ENCODE measurements at places on chromosomes 2 and 18. TPM values are rescaled to one million over a fixed set of nuclear protein-coding genes. Genes with fewer than 3 reads are reported as not detected.

DNA sequence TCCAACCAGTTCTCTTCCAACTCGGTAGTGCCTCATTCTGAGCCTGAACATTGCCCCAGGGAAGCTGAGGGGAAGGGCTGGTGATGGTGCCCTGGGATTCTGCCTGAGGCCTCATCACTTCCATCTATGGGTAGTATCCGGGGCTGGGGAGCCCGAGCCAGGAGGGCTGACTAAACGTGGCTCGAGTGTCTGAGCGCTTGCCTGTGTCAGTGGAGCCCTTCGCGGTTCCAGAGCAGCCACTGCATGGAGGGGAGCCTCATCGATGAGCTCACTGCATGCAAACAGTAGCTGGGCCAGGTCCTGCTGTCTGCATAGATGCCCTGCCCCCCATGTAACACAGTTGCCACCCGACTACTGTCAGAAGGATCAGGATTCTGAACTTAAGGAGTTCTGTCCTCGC lies 129.3 kb downstream of the GLI2 start:
- H3K27ac ChIP-seq = no peak overlapping the region
- no peak overlapping the region for H3K4me3 ChIP-seq
- DNase-seq = no peak
- no peaks in the 10 kb centered on the region for H3K4me1 ChIP-seq
- no peaks in the 10 kb centered on the region for H3K36me3 ChIP-seq
- H3K27me3 ChIP-seq = peaks cover 11% of the 10 kb centered on the region

AMER3 gene
- not detected for total RNA-seq

CRYGC gene
- total RNA-seq = not detected

GRCh38 chr2:62196278-62196901 lies 475 bp downstream of the B3GNT2 start:
- H3K4me1 ChIP-seq = peaks cover 76% of the 10 kb centered on the region
- no peaks in the 10 kb centered on the region for H3K36me3 ChIP-seq
- peak overlapping the region; percentile 96 for H3K4me3 ChIP-seq
- DNase-seq = peak; percentile 45
- H3K27ac ChIP-seq = peak overlapping the region; percentile 86

GRCh38 chr2:3243804-3244203 lies 133.8 kb downstream of the EIPR1 start:
- no peaks in the 10 kb centered on the region for H3K36me3 ChIP-seq
- H3K27ac ChIP-seq = no peak overlapping the region
- no peak overlapping the region for H3K4me3 ChIP-seq
- H3K27me3 ChIP-seq = no peaks in the 10 kb centered on the region
- no peak for DNase-seq

DNA sequence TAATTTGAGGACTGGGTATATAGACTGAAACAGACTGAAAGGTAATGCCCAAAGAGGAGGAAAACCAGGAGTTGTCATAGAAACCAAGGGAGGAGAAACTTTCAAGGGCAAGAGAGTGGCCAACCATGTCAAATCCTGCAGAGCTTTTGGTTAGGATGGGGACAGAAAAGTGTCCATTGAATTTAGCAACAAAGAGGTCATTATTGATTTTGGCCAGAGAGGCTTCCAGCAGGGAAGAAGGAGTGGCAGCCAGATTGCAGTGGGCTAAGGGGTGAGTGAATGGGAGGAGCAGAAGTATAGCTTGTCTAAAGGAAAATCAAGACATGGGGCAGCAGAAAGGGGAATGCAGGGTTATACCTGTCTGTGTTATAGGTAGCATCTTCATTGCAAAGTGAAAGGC lies 194.0 kb downstream of the CAMKMT start:
- H3K4me1 ChIP-seq = 0 out of 2 replicates have a peak, but pooled peaks cover 7% of the 10 kb centered on the region
- H3K36me3 ChIP-seq = no peaks in the 10 kb centered on the region
- DNase-seq = no peak
- H3K27ac ChIP-seq = no peak overlapping the region

MARCO gene
- total RNA-seq = not detected

SLC40A1 gene
- total RNA-seq = 19.2 TPM

DNA sequence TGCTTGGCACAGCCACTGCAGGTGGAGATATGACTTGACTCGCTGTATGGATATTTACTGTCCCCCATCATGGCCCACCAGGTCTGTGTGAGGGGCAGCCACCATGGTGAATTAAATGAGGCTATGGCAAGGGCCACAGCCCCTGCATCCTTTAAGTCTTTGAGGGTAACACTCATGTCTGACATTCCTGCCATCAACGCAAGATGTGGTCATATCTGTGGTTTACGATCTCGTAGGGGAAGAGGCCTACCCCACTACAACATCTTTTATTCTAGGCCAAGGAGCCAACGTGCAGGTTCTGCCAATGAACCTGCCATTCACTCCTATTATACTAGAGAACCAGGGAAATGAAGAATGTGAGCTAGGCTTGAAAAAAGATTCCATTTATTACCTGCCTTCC lies 381.6 kb upstream of the ID2 start:
- no peaks in the 10 kb centered on the region for H3K4me1 ChIP-seq
- H3K4me3 ChIP-seq = no peak overlapping the region
- H3K36me3 ChIP-seq = no peaks in the 10 kb centered on the region
- H3K27me3 ChIP-seq = peaks cover 7% of the 10 kb centered on the region

DNA sequence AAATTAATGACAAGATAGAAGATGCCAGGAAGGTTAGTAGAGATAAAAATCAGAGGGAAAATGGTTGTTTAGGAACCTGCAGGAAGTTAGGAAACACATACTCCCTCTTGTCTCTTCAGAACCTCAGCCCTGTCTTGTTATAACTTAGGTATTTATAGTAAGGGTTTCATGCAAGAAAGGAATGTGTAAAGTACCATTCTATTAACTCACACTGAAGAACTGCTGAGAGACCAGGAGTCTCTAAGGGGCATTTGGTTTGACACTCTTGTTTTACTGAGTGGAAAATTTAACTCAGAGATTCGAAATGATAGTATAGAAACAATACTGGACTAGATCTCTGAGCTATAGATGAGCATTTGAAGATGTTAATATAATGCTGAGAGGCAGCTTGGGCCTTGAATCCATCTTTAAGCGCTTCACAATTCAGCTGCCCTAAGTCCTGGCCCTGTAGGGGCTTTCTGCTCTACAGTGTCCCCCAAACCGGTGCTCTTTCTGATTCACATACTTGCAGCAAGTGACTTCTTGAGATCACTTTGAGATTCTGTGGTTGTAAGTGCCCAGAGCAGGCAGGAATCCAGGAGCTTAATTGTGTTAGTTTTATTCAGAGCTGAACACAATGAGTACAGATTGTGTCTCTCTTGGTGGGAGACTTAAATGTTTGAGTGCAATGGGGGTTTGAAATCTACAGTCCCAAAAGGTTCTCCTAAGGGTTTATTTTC lies 235.0 kb upstream of the RGPD4 start:
- H3K4me3 ChIP-seq = no peak overlapping the region
- DNase-seq = no peak
- no peak overlapping the region for H3K27ac ChIP-seq

FAM124B gene
- total RNA-seq = not detected

SLC5A7 gene
- not detected for total RNA-seq

KLHL41 gene
- total RNA-seq = 0.31 TPM

GRCh38 chr2:11889101-11889850 lies 142.8 kb downstream of the LPIN1 start:
- no peaks in the 10 kb centered on the region for H3K27me3 ChIP-seq
- no peak for DNase-seq
- no peaks in the 10 kb centered on the region for H3K36me3 ChIP-seq
- H3K4me3 ChIP-seq = no peak overlapping the region
- H3K4me1 ChIP-seq = no peaks in the 10 kb centered on the region

SLC38A11 gene
- total RNA-seq = 9.2 TPM

All from HepG2 (cell line).